Activated CD4-positive, CD25-positive, alpha-beta regulatory T cell treated with anti-CD3 and anti-CD28 coated beads, Interleukin-2, amount 50 U/mL, for 16 hours (primary cell): ENCODE measurements at places on chromosomes 6 and 20.

DNA sequence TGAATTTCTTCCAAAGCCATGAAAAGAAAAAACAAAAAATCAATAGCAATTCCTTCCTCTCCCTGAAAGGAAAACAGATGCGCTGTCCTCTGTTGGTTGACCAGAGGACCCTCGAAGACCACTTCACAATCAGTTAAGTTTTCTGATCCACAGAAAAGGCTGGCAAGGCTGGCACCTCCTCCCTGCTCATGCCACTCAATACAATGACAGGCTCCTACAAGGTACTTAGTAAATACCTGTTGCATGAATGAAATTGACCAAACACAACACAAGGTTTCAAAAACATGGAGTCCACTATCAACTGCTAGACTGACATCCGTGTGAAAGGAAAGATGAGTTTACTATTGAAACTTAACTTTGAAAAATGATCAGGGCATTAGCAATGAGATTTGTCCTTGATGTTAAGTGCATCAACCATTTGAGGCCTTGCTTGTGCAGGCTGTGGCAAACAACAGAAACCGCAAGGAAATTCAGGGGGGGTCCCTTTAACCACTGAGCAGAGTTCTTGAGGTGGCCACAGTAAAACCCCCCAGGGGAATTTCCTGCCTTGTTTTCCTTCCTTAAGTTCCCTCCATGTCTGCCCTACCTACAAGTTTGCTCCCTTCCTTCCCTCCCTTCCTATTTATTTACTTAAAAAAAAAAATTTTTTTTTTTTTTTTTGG, 27.9 kb upstream of the RTF2 start:
- DNase-seq = peak; percentile 12

DNA sequence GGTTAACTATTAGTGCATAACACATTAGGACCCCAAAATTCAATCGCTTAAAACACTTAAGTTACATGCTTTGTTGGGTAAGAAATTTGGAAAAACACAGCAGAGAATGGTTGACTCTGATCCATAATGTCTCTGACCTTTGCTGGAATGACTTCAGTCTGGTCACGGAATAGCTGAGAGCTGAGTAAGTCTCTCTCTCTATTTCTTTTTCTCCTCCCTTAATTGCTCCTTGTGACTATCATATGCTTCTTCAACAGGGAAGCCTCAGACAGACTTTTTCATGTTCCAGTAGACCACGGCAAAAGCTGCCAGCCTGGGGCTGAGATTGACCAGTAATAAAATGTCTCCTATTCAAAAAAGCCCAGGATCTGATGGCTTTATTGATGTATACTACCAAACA, 4.8 kb downstream of the OR12D1 start:
- no peak for DNase-seq

GRCh38 chr6:150286912-150287311, 81.9 kb upstream of the IYD start:
- no peak for DNase-seq

DNA sequence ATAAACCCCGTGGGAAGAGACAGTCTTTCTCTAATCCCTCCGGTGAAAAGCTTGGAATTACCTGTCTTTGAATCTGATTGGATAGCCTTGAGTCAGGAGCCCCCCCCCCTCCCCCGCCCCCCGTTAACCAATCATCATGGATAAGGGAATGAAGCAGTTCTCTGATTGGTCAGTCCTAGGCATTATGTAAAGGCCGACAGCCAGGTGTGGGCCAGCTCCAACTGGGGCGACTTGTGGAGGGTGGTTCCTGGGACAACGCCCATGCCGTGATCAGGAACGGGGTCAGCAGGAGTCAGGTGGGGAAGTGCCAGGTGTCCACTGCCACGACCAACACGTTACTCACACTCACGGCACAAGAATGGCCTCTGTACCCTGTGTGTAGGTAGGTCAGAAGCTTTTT, 406.8 kb upstream of the SULF2 start:
- no peak for DNase-seq

DNA sequence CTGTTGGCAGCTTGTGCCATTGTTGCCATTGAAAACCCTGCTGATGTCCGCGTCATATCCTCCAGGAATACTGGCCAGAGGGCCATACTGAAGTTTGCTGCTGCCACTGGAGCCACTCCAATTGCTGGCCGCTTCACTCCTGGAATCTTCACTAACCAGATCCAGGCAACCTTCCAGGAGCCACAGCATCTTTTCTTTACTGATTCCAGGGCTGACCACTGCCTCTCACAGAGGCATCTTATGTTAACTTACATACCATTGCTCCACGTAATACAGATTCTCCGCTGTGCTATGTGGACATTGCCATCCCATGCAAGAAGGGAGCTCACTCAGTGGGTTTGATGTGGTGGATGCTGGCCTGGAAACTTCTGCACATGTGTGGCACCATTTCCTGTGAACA, 221.8 kb upstream of the FAM83B start:
- DNase-seq = no peak

GRCh38 chr6:44781912-44782597, 394.5 kb downstream of the CDC5L start:
- no peak for DNase-seq

GRCh38 chr6:149045404-149045803, 272.1 kb upstream of the TAB2 start:
- no peak for DNase-seq

GRCh38 chr6:37155394-37156312, 14.3 kb upstream of the PIM1 start:
- no peak for DNase-seq

DNA sequence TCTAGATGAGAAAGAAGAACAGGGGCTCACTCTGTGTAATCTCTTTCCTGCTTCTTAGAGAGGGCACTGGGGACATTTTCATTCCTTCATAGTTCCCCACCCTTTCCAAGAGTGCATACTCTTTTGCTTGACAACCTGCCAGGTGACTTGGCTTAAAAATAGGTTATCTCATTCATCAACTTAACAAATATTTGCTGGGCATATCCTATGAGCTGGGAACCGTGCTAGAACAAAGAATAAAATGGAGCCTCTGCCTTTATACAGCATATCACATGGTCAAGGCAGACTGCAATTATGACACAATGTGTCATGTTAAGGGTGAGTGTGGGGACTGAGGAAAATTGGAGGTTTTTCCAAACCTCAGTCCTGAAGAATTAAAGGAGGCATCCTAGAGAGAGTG, 209.8 kb upstream of the FOXA2 start:
- no peak for DNase-seq

DNA sequence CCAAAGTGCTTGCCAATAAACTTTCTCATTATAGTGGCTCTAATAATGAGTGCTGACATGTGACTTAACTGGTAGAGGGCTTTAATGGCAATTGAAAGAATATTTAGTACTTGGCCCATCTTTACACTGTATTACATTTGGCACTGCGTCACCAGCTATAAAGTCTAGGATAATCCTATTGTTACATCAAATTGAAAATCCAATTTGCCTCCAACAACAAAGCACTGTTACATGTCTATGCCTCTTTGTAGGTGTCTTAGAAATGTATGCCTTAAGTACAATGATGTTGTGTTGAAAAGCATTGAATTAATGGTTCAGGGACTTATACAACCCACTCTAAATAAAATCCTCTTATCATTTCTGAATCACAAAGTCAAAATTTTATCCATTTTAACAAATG, 420.4 kb upstream of the JAG1 start:
- DNase-seq = no peak

- DNase-seq = no peak
Measured at GRCh38 chr6:144186817-144187625, 36.7 kb downstream of the STX11 start.

- no peak for DNase-seq
Measured at GRCh38 chr6:7198833-7199800, 91.4 kb downstream of the RREB1 start.

- DNase-seq = no peak
Measured at GRCh38 chr6:162999575-163000285, 272.0 kb downstream of the PACRG start.

DNA sequence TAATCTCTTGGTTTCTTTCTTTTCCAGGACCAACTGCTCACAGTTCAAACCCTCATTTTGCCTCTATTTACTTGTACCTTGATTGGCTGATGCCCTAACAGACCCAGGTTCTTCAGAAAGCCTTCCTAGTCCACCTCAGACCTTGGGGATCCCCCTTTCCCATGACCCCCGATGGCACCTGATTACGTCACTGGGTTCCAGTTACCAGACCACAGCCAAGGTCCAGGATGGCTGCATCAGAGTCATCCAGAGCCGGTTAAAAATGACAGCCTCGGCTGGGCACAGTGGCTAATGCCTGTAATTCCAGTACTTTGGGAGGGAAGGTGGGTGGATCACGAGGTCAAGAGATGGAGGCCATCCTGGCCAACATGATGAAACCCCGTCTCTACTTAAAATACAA, 4.5 kb downstream of the HLA-DOA start:
- no peak for DNase-seq

- no peak for DNase-seq
Measured at GRCh38 chr6:134321246-134321645, 3.3 kb upstream of the SGK1 start.

DNA sequence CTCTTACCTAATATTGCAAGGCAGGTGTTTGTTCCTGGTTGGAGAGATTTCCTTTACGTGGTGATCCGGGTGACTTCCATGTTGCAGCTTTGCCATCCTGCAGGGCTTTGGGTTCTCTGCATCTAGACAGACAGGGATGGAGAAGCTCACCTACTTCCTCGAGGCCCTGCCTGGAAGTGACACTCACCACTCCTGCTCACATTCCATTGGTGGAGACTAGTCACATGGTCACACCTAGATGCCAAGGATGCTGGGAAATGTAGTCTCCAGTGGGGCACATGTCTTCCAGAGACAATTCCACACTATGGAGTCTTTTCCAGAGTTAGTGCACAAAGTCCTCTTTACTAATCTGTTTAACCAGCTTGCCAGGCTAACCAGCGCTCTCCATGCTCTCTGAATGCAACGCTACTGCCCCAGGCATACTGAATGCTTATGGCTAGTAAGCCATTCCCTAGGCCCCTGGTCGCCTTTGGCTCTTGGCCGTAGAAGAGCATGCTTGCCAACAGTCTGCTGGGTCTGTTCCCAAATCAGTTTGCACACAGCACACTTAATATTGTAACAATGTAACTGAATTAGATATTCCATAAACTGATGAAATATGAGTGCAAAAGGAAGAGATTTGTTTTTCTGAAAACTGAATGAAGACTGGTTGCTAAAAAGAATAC, 6.7 kb upstream of the KCNK15 start:
- DNase-seq = no peak

- DNase-seq = peak; percentile 10
Measured at GRCh38 chr6:29631860-29632731, 887 bp downstream of the GABBR1 start.

DNA sequence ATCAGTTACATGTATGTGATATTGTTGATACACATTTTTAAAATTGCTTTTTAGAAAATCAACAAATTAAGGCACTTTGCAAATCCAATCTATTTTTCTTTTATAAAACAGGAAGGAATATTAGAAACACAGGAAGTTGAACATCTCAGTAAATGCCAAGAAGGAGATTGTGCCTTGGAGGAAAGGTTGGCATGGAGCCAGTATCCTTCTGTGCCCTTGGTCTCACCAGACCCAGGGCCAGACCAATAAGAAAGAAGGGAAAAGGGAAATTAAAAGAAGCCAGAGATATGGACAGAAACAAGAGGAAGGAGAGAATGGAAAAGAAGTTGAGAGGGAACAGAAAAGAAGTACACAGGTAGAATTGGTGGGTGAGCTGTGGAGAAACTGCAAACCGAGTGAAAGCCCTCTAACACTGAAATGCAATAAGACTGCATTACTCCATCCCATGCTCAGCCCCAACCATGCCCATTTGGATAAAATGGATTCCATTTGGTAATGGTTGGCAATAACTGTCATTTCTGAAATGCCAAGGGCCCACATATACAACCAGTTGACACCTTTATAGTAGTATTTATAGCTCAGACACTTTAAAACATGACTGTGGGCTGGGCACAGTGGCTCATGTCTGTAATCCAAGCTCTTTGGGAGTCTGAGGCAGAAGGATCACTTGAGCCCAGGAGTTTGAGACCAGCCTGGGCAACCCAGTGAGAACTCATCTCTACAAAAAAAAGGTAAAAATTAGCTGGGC, 133.8 kb downstream of the GMPR start:
- DNase-seq = no peak

GRCh38 chr20:49747707-49748524, 34.2 kb upstream of the B4GALT5 start:
- no peak for DNase-seq

- no peak for DNase-seq
Measured at GRCh38 chr6:52420668-52421358, 671 bp downstream of the EFHC1 start.

DNA sequence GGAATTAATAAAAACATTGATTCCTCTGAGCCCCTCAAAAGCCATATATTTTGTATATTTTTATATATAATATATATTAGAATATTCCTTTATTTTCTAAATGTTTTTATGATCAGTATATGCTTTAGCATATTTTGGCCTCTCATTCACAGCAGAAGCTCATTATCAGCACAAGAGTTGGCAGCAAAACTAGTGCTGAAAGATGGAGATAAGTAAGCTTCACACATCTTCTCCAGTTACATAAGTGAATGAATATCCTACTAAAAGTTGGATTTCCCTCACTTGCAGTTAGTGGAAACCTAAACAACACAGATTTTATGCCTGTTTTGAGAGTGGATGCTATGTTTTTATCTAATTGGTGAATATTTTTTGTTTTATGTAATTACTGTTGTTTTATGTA, 1303.8 kb upstream of the ADGRB3 start:
- no peak for DNase-seq

- DNase-seq = no peak
Measured at GRCh38 chr6:53618219-53618618, 47.3 kb downstream of the KLHL31 start.

GRCh38 chr20:14745830-14746229, 408.4 kb upstream of the FLRT3 start:
- no peak for DNase-seq

GRCh38 chr20:46031701-46032254, 2.8 kb downstream of the SLC12A5 start:
- DNase-seq = no peak

DNA sequence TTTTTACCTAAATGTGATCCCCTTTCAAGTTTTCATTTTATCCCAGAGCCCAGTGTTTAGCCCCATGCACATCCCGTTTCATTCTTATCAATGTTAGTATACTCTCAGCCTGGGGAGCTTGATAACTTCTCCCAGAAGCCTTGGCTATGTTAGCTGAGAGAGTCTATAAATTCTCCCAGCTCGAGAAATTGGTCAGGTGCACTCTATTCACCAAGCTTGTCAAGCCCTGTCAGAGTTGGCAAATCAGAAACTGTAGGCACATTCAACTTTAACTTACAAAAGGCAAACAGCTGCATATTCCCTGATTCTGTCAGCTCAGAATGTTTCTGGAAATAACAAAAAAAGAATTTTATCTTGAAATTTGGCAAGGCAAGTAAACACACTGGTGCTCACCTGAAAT, 62.2 kb upstream of the IMPG1 start:
- DNase-seq = no peak

- DNase-seq = no peak
Measured at GRCh38 chr20:58038123-58038654, 190.3 kb downstream of the ANKRD60 start.

- DNase-seq = no peak
Measured at GRCh38 chr20:10604865-10605440, 68.8 kb downstream of the JAG1 start.

- no peak for DNase-seq
Measured at GRCh38 chr6:106648651-106649308, 19.4 kb downstream of the QRSL1 start.
